Stimulated activated CD4-positive, alpha-beta T cell treated with anti-CD3 and anti-CD28 coated beads, Interleukin-12 subunit alpha, Interleukin-12 subunit beta, amount 100 ng/mL, for 4 hours (primary cell): ENCODE measurements at places on chromosomes 13 and 19.

- DNase-seq = no peak
Measured at GRCh38 chr19:2014131-2014571, 1.4 kb downstream of the BTBD2 start.

DNA sequence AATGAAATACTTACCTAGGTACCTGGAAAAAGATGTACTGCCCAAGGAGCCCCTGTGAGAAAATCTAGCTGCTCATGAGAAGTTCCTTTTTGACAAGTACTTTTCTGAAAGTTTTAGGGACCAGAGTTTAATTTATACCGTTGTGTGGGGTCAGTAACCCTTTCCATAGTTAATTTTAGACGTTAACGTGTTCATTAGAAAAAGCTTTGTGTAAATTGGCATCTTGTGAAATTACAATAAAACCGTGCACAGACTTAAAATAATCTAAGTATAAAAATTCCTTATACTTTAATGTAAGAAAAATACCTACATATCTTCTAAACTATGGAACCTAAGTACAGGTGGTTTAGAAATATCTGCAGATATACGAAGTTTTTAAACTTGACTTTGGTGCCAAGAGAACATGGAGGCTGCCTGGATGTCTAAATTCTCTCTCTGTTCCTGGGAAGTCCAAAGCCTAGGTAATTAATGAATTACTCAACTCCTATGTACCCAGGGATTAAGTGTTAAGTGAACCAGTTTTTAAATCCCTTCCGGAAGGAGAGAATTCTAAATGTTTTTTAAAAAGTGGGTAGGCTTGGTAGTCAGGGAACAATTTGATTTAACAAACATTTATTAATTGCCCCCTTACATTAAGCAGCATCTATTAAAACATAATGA is 50.2 kb upstream of the PDX1 start:
- DNase-seq = no peak

GRCh38 chr19:35717665-35718344 is at the start of gene KMT2B:
Gene KMT2B (plus strand): TSS chr19:35718003. CDS start chr19:35718019, 16 bp downstream.
- no peak for DNase-seq

DNA sequence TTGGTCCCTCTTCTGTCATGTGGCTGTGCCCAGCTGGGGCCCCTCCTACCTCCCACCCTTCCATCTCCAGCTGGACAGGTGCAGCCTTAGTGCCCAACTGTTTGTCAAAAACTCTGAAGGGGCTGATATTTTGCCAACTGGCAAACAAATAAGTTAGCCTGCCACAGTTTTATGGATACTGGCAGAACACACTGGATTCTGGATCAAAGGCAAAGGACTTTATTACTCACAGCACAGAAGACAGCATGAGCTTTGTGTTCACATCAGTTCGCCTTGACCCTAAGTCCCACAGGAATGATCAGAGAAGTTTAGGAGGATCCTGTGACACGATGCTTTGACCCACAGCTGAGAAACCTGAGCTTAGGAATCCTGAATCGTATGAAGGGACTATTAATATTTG is 16.4 kb downstream of the KLK2 start:
- DNase-seq = no peak
